ENCODE measurements at places on chromosomes 16 and 17. TPM values are rescaled to one million over a fixed set of nuclear protein-coding genes. Genes with fewer than 3 reads are reported as not detected.

CTRB2 gene
- total RNA-seq = not detected

GSDMA gene
- not detected for total RNA-seq

NPEPPS gene
- 72.6 TPM for total RNA-seq

ZFPM1 gene
- 7.7 TPM for total RNA-seq

OR3A3 gene
- total RNA-seq = not detected

OR1A2 gene
- not detected for total RNA-seq

KRTAP9-3 gene
- not detected for total RNA-seq

SRR gene
- 9.0 TPM for total RNA-seq

RNU2-1 gene
- total RNA-seq = not detected

KRT15 gene
- total RNA-seq = 5.0 TPM

XYLT2 gene
- total RNA-seq = 22.1 TPM

C16orf46 gene
- 0.85 TPM for total RNA-seq

SRSF2 gene
- total RNA-seq = 404 TPM

CLEC10A gene
- not detected for total RNA-seq

FNDC8 gene
- total RNA-seq = not detected

SHCBP1 gene
- 36.9 TPM for total RNA-seq

RBFOX1 gene
- total RNA-seq = not detected

HDAC5 gene
- 15.7 TPM for total RNA-seq

C17orf78 gene
- total RNA-seq = not detected

Data from A549 treated with DMSO at 1 μM for 4 hours (cell line).